ENCODE measurements at places on chromosomes 5 and 9. TPM values are rescaled to one million over a fixed set of nuclear protein-coding genes. Genes with fewer than 3 reads are reported as not detected.

Gene EGFL7
- total RNA-seq, result 229 TPM

Gene PRRT1B
- not detected for total RNA-seq

Gene LRRC19
- total RNA-seq, result not detected

Gene GPR151
- not detected for total RNA-seq

Gene SPOCK1
- total RNA-seq, result 39.8 TPM

Gene SNCAIP
- total RNA-seq, result 18.6 TPM

Gene FPGS
- total RNA-seq, result 136 TPM

Gene GPRIN1
- total RNA-seq, result not detected

DNA sequence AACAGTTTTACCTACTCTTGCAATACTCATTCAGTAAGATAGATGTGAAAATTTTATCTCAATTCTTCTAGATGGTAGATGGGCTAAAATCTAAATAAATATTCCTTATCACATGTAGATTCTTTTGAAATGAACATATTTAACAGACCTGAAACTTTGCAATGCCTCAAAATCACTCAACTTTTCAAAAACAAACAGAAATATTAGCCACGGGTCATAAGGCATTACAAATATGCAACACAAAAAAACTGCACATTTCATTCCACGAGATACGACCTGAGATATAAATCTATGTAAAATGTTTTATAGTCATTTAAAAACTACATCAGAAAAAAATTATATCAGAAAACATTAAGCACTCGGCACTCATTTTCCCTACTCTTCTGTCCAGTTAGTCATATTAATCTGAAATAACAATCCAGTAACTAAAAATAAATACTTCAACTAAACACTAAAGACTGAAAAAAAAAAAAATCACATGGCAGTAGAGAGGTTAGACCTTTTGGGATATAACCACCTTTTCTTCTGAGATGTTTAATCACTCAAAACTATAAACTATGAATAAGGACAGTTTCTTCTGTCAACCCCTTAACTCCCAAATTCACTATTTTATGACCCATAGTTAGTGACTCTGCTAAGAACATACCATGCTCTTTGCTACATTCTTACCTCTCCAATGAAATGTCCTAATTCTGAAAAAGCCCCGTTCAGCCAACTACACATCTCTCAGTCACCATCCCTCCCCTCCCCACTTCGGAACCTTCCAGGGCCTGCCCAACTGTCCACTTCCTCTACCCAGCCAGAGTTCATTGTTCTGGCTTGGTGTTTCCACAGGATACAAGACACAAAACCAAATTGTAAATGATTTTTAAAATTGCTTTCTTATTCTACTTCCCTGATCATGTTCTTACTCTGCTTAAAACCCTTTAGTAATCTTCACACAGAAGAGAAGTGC, 6.4 kb downstream of the HOMER1 start:
- H3K4me1 ChIP-seq, result peaks cover 14% of the 10 kb centered on the region
- no peaks in the 10 kb centered on the region for H3K36me3 ChIP-seq
- H3K4me3 ChIP-seq, result no peak overlapping the region
- no peaks in the 10 kb centered on the region for H3K27me3 ChIP-seq
- H3K27ac ChIP-seq, result no peak overlapping the region

GRCh38 chr9:90060256-90060655, 455.4 kb downstream of the GADD45G start:
- no peaks in the 10 kb centered on the region for H3K36me3 ChIP-seq
- H3K27me3 ChIP-seq, result no peaks in the 10 kb centered on the region
- H3K4me3 ChIP-seq, result no peak overlapping the region
- H3K4me1 ChIP-seq, result no peaks in the 10 kb centered on the region

DNA sequence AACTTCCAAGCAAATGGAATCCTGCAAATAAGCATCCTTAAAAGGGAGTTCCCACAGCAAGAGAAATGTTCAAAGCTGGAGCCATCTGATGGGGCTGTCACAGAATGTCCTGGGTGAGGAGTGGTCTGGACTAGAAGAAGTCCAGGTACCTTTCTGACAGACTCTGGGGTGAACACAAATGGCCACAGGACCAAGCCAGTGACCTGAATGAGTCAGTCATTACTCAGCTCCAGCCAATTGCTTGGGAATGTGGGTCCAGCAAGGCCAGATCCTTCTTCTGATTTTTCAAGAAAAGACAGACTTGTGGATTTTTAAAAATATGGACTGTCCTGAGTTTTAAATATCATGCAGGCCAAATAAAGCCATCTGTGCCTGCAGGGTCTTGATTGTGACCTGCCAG, 30.1 kb downstream of the GALNT10 start:
- peaks cover 14% of the 10 kb centered on the region for H3K4me1 ChIP-seq
- H3K27ac ChIP-seq, result no peak overlapping the region
- no peak for DNase-seq
- no peaks in the 10 kb centered on the region for H3K27me3 ChIP-seq

GRCh38 chr5:42490831-42491230, 67.6 kb downstream of the GHR start:
- H3K4me3 ChIP-seq, result no peak overlapping the region
- peaks cover 3% of the 10 kb centered on the region for H3K4me1 ChIP-seq
- no peaks in the 10 kb centered on the region for H3K36me3 ChIP-seq
- no peak for DNase-seq

- no peaks in the 10 kb centered on the region for H3K27me3 ChIP-seq
- DNase-seq, result no peak
- no peak within 1 kb of the TSS for H3K4me3 ChIP-seq
- no peaks in the 10 kb centered on the region for H3K4me1 ChIP-seq
- H3K27ac ChIP-seq, result no peak within 1 kb of the TSS
Measured at GRCh38 chr5:141186897-141187512, at the start of gene PCDHB9. Gene PCDHB9 (plus strand): TSS chr5:141187161. CDS start chr5:141187319, 158 bp downstream.

DNA sequence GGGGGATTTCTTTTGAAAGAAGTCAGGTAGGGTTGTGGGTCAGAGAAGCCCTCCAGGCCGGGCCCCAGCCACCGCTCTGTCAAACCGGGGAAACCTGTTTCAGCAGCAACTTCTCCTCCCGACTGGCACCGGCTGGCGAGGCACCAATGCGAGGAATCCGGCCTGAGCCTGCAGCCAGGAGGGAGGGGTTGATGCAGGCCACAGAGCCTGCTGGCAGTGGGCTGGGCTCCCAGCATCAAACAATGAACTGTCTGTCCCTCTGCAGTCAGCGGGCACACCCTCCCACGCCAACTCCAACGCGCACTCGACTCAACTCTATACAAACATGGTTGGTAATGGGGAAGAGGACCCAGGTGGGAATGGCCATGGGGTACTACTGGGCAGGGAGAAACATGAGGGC, 12.1 kb downstream of the PCDH1 start:
- H3K27me3 ChIP-seq, result no peaks in the 10 kb centered on the region
- H3K4me3 ChIP-seq, result no peak overlapping the region
- DNase-seq, result no peak
- peak overlapping the region; percentile 64 for H3K27ac ChIP-seq

Measured in tibial nerve (tissue), 4 donors.